ENCODE measurements at places on chromosomes 13 and 19.

GRCh38 chr13:100650326-100650725, 24.3 kb downstream of the TMTC4 start:
- no peak for DNase-seq

DNA sequence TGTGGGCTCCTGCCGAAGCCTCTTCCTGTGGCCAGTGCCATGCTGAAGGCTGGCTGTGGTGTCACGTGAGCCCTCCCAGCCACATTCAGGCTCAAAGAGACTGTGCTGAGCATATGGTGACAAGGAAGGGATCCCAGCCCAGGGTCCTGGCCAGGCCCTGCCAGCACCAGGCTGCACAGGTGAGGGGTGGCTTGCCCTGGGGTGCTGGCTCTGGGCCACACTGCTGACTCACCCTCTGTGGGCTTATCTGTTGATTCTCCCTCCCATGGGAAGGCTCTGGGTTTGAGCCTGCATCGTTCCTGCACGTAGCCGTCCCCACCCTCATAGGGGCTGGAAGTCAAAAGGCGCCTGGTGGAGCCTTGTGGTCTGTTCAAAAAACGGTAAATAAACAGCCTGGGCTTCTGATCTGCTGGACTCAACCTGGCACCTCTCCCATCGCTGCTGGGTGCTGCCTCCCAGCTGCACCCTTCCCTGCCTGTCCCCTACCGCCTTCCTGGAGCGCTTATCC, 31.1 kb downstream of the DNM2 start:
- DNase-seq, result no peak

DNA sequence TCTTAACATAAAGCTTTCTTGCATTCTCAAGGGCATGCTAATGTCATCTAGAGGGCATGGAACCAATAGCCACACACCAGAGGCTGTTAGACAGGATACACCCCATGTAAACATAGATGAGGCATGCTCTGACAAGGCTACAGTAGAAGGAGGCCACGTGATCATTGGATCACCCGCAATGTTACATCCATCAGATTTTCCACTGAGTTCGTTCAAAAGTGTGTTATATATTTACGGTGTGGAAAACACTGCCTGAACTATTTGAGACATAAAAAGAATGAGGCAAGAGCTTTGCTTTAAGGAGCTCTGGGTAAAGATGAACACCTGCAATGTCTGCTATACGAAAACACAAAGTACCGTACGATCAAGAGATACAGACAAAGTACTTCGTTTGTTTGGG, 817.5 kb upstream of the SLC10A2 start:
- DNase-seq, result no peak

DNA sequence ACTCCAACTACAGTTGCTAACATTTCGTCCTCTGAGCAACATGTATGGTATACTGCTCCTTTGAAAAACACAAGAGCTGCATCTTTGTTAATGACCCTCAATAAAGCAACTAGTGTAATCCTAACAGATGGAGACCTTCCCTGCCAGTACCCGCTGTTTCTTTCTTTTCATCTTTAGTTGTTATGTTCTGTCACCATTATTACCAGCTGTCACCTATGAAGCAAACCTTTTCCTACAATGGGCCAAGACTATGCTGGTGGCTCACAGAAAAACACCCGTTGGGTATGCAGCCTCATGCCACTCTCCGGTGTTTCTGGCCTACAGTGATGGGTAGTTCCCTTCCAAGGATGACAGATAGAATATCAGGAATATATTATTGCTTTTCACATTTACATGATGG, 29.7 kb upstream of the CYSLTR2 start:
- no peak for DNase-seq

DNA sequence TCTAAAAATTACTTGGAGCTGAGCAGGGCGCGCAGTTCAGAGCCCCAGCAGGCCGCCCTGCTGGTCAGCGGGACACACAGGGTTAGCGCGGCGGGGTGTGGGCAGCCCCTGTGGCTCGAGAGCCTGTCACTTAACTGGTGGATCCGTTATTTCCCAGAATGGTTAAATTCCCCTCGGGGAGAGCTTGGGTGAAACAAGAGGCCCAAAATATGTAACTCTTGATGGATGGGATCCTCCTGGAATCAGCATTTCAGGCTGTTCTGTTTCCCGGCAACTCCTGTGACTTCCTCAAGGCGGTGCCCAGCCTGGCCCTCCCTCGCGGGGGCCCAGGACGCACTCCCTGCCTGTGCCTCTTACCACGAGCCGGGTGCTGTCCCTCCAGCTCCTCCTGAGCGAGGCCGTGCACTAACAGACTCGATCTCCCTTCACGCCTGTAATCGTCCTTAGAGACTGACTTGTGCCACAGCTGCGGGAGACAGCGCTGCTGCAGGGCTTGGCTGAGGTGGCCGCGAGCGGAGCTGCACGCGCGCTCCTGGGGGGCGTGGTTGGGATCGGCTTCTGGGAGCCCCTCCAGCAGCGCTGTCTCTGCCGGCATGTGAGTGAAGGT, 9.7 kb downstream of the PTBP1 start:
- DNase-seq, result no peak
